ENCODE measurements at places on chromosomes 1 and 21. TPM values are rescaled to one million over a fixed set of nuclear protein-coding genes. Genes with fewer than 3 reads are reported as not detected.

- no peak for DNase-seq
These were observed 623.2 kb downstream of the LMO4 start for GRCh38 chr1:87951852-87952251.

DNA sequence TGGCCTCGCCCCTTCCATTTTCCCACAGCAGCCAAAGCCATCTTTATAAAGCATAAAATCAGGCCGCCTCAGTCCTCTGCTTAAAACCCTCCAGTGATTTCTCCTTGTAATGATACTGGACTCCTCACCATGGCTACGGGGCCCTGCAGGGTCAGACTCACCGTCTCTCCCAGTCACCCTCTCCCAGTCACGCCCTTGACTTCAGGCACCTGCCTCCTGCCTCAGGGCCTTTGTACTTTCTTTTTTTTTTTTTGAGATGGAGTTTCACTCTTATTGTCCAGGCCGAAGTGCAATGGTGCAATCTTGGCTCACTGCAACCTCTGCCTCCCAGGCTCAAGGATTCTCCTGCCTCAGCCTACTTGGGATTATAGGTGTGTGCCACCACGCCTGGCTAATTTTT is 47.8 kb downstream of the PIK3CD start:
- DNase-seq = no peak

DNA sequence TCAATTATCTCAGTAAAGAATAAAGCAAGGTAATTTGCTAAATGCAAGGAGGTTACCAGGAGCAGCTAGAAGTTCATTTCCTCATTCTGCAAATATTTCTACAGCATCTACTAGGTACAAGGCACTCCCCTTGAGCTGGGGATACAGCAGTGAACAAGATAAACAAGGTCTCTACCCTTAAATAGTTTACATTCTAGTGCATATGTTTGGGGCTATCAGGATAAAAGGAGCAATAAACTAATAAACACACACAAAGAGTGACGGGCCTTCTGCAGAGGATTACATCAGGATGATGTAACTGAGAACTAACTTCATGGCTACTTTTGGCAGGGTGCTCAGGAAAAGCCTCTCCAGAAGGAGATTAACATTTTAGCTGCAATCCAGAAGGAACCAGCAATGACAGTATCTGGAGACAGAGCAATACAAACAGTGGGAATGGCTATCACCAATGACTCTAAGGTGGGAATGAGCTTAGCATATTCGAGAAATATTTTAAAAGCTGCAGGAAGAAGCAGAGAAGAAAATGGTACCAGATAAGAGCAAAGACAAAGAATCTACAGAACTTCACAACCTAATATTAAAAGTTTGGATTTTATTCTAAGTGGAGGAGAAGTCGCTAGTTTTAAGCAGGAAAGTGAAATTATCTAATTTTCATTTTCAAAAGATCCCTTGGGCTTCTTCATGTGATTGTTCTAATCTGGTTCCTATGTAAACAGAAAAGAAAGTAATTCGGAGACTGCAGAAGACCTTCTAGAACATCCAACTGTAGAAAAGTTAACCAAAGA is 25.8 kb downstream of the TP53BP2 start:
- no peak for DNase-seq

The KLF17 gene
- total RNA-seq = not detected

DNA sequence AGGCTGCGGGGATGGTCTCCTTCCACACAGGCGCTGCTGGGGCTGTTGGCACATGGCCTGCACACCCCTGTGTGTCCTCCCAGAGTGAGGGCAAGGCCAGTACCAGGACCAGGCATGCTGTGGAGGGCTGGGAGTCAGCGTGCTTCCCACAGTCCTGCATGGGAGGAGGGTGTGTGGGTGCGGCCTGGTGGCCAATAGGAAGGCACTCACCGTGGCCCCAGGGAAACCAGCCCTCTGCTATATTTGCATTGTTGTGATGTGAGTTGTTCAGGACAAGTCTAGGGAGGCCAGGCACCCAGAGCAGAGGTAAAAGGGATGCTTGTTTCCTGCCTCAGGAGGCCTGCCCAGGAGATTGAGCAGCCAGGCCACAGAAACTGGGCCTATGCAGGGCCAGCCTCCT is 59.5 kb downstream of the S100B start:
- no peak for DNase-seq

DNA sequence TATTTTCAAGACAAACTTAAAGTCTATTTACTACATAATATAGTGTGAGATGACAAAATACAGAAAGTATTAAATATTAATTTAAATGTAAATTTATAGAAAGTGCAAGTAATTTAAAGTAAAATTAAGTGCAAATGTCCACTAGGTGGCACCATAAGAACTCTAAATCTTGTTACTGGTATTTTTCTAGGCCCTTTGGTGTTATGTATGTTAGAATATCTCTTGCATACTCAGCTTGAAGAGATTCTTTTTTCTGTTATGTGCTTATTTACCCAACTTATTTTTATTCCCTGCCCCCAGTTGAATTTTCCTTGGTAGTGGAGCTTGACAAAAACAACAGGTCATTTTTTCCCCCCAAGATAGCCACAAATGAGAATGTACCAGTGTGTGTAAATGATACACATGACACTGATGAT is 71.5 kb downstream of the RPS6KC1 start:
- no peak for DNase-seq

DNA sequence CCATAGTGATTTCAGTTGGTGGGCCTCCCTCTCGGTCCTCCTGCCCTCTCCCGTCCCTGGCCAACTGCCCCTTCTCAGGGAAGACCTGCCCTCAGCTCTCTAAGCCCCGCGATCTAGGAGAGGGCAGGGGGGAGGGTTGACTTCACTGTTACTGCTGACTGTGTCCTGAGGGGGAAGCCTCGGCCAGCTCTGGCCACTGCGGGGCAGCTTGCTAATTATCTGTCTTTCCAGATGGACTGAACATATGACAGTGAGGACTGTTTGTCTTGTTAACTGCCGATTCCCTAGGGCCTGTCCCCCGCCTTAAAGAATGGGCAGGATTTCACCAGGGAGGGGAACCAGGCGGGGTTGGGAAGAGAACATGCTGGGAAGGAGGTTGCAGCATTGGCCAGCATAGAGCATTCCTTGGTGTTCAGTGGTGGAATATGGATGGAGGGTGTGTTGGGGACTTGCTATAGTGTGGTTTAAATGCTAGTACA is 22.9 kb downstream of the NIPAL3 start:
- DNase-seq = no peak

The TPM3 gene
- total RNA-seq = 373 TPM

- DNase-seq = peak; percentile 72
These were observed 694 bp upstream of the PDIK1L start for GRCh38 chr1:26110731-26111529.

The BATF3 gene
- 14.0 TPM for total RNA-seq

GRCh38 chr1:29758781-29759499 is 522.6 kb downstream of the PTPRU start:
- DNase-seq = no peak

- DNase-seq = no peak
These were observed 100.9 kb downstream of the PEX14 start for GRCh38 chr1:10575616-10576015.

The UBXN10 gene
- total RNA-seq = 1.3 TPM

The OR2T2 gene
- total RNA-seq = not detected

- no peak for DNase-seq
These were observed 244.4 kb downstream of the FOXD2 start for GRCh38 chr1:47682198-47682597.

The KCNE1 gene
- not detected for total RNA-seq

The RGS21 gene
- not detected for total RNA-seq

DNA sequence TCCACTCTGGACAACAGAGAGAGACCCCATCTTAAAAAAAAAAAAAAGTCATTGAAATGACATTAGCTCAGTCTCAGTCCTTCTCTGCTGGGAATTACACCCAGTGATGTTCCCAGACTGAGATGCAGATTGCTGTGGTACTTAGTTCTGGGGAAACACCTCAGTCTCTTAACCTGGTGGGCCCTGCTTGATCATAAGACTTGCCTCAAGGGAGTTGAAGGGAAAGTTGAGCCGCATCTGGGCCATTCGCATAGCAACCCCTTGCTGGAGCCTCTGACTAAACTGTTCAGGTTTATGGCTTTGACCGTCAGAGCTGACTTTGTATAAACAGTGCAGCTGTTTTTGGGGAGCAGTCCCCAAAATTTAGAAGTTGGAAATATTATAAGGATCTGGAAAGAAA is 13.4 kb downstream of the FCRL4 start:
- no peak for DNase-seq

The DMBX1 gene
- total RNA-seq = 0.54 TPM

The NAXE gene
- 95.1 TPM for total RNA-seq

- no peak for DNase-seq
These were observed 12.2 kb downstream of the DNASE2B start for GRCh38 chr1:84410328-84411095.

DNA sequence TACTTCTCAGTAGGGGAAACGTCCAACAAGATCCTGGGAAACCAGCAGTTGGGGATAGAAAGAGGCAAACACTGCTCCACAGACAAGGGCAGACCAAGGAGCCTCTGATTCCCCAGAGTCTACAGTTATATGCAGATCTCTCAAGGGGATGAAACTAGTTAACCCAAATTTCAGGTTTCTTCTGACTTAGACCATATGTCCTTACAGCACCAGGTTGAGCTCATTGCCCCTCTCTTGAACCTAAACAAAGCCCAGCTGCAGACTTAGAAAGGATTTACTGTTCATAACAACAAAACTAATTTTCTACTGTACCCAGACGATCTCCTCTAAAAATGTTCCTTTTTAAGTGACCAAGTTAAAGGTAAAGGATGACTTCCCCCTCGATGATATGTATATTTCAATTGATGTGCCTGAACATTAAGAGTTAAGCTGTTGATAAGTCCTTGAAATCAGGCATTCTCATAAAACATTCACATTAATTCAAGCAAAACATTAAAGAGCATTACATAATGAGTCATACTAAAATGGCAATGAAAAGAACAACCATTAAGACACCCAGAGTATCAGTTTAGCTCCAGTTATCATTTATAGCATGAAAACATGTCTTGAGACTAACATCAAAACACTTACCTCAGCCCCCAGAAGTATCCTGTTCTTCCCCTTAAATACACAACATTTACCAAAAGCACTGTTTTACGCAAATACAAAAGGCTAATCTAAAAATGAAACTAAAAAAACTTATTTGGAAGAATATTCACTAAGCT is 24.1 kb downstream of the SMYD3 start:
- DNase-seq = no peak

GRCh38 chr1:109578947-109579443 is 30.6 kb downstream of the GNAI3 start:
- no peak for DNase-seq

All from activated naive CD4-positive, alpha-beta T cell treated with anti-CD3 and anti-CD28 coated beads, Interleukin-2, amount 50 U/mL, for 72 hours (primary cell).